CD4-positive, alpha-beta T cell treated with Interleukin-12 subunit alpha and Interleukin-12 subunit beta, for 1 hour (primary cell): ENCODE measurements at places on chromosomes 1 and 21.
A peak's percentile ranks its signal among the peaks of the same experiment; 100 is the strongest.

DNA sequence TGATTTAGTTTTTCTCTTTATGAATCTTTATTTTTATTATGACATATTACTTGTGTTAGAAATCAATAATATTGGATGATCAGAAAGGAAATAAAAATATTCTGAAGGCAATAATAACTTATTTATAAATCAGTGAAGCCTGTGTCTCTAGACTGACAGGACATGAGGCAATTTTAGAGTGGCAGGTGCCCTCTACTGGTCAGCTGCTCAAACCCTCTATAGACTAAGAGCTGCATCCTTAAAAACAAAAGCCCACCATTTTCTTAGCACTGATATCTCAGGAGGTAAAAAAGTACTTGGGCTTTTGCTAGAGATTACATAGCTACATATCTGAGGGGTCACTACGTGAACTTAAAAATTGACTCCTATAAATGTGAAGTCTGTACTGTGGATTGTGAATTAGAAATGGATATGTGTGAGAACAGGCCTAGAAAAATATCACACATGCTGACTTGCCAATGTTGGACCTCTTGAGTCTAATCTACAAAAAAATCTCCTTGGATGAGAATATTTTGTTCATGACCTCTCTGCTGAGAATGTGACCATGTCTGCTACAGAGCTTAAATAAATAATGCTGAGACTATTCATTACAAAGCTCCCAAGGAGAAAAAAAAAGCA lies 597.9 kb upstream of the ADAMTS5 start:
- no peak for DNase-seq

GRCh38 chr1:197149340-197149739 lies 2.9 kb upstream of the ASPM start:
- DNase-seq, result no peak

DNA sequence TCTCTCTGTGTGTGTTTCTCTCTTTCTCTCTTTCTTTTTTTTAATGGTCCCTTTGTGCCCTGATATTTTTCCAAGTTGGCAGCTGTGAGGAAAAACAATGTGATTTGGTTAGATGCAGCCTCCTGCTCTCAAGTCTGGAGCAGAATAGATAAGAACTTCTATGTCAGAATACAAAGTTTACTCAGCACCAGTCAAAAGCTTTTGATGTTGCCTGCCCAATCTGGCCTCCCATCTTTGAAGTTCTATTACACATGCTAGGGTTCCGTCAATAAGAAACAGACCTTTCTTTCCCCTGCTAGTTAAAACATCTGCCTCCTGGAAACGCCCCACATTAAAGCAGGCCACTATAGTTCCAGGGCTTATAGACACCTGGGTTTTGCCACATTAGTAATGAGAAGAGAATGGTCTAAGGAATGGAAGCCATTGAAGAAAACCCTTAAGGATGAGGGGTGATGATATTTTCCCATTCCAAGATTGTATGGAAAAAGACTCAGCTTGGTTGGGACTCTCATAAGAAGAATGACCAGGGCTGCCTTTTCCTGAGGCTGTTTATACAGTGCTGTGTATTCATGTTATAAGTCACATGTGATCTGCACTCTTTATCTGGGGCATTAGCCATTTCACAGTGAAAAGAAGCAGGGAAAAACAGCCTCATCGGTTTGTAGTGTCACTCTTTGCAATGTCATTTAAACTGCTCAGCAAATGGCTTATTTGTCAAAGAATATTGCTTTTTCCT lies 414.7 kb upstream of the PROX1 start:
- DNase-seq, result no peak

GRCh38 chr1:24203404-24203803 lies 16.3 kb upstream of the IFNLR1 start:
- DNase-seq, result no peak

GRCh38 chr1:157202331-157202730 lies 64.1 kb upstream of the ETV3 start:
- DNase-seq, result no peak

DNA sequence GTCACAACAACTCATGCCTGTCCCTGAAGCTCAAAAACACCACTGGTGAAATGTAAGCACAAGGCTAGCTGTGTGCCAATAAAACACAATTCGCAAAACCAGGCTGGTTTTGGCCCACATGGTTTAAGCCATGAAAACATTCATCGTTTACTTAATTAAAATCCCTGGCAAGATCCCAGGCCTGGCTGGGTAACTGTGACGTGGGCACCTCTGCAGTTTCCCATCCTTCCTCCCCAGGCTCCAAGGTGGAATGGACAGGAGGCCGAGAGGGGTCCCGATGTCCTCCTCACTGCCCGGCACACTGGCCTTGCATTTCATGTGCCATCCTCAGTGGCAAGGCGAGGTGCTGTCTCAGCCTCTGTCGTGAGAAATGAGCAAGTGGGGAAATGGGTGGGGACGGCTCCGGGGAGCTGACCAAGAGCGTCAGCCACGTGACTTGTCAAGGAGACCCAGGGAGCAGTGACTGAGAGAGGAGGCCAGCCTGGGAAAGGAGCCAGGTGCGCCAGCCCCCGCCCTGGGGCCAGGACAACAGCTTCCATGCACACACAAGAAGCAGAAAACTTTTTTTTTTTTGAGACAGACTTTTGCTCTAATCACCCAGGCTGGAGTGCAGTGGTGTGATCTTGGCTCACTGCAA lies 153.1 kb upstream of the RAB4A start:
- DNase-seq, result no peak

- no peak for DNase-seq
Measured at GRCh38 chr1:38888423-38889333, 7.3 kb upstream of the GJA9 start.

DNA sequence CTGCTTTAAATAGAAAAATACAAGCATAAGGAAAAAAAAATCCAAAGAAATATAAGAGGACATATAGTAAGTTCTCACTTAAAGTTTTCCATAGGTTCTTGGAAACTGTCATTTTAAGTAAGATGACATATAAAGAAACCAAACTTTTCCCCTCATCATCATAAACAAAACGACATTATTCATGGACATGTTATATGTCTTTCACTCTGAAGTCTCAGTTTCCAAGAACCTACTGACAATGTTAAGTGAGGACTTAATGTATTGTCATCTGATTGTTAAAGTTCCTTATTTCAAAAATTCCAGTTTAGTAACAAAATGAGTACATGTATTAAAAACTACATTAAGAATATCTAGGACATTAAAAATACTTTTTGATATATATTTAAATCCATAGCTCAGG lies 69.6 kb upstream of the GFI1 start:
- DNase-seq, result no peak

- no peak for DNase-seq
Measured at GRCh38 chr1:238621405-238621804, 730.7 kb upstream of the ZP4 start.

GRCh38 chr1:43432907-43433306 lies 20.8 kb downstream of the HYI start:
- DNase-seq, result no peak

DNA sequence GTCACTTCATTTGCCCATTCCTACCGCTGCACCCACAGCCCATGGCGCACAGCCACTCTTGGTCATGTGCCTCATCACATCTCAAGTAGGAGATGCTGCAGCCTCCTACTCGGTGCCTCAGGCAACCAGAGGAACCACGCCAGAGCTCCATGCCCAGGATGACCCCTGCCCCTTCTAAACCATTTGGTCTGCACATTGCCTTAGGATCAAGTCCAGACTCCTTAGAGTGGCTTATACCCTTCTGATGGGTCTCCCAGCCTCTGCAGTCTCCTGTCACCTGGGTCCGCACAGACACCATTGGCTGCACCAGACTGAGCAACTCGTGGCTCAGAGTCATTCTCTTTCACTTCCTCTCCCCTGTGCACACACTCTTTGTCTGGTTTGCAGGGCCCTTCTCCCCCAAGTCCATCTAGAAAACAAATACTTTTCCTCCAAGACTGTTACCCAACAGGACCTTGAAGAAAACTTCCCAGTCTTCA lies 2.2 kb upstream of the ADORA3 start:
- no peak for DNase-seq

GRCh38 chr1:62356257-62356835 lies 37.1 kb upstream of the KANK4 start:
- no peak for DNase-seq

- DNase-seq, result peak; percentile 79
Measured at GRCh38 chr1:157156058-157156541, 17.9 kb upstream of the ETV3 start.

DNA sequence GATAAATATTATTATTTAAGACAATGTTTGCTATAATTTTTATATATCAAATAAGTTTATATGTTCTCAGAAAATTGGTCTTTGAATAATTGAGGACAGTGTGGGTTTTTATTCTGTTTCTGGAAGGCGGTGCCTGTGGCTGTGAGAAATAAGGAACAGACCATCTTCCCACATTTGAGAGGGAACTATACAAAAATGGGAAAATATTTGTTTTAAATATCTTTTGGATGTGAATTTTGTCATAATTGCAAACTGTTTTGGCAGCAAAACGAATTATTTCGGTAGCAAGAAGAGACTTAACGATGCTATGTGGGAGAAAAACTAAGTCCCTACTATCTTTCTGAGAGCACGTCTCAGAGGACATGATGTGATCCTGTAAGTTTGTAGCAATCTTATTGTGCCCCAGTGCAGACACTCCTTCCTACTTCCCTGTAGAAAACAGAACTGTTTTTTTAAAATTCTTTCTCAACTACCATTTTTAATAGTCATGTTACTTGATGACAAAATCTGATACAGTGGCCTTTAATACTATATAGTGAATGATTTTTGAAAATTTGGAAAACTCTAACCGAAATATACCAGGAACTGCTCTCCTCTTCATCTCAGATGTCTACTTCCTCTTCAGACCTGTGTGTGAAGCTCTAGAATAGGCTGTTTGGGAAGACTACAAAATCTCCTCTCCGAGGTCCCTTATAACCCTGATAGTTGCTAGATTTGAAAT lies 25.4 kb downstream of the PTPRC start:
- no peak for DNase-seq

GRCh38 chr21:44933199-44933917 lies 6.5 kb upstream of the SLX9 start:
- no peak for DNase-seq

DNA sequence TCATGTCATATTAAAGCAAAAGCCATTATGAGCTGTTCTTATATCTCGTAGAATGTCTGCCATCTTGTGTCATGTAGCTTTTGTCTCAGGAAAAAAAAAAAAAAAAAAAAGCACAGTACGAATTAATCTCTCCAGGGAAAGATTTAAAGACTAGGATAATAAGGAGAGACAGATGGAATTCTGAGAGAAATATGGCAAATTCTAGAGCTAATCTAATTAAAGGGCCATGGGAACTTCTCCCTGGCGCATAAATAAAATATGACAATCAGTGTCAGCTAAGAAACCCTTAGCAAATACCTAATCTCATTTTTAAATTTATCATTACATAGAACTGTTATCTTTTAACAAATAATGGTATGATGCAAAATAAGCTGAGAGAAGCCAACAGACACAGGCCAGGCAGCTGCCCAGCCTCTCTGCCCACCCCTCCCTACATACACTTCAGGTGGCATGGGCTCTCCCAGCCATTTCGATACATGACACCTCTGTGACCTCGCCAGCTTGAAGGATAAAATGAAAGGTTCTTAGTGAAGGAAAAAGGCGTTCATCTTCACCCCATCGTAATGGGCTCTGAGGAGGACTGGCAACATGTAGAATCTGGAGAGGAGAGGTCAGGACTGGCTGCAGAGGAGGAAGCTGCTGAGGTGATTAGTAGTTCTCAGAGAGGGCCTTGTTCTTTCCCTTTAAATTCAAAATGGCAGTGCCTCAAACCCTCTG lies 39.8 kb downstream of the DISC1 start:
- DNase-seq, result no peak

DNA sequence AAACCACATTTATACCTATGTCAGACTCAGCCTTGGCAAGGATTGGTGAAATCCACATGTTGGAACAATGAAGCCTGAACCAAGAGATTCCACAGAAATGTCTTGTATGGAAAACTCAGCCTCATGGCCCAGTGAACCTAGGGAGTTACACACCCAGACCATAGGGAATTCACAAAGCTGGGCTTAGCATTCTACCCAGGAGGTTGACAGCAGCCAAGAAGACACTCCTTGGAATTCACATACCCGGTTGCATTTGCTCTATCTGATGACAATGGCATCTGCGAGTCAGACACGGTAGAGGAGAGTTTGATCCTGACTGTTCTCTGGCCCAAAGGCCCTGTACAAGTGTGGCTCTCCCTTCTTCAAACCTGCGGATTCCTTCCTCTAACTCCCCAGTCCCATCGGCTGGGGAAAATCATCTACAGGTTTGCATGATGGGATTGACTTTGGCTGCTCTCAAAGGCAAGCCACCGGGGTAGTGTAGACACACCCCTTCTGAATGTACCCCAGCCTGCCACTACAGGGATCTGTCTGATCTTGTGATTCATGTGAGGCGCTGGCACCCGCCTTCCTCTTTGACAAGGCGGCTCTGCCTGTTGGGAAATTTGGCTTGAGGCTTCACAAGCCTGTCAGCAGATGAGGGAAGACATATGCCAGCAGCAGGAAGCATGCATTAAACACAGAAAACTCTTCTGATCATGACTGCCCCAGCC lies 297.3 kb upstream of the KAZN start:
- DNase-seq, result no peak

GRCh38 chr1:27001570-27002360 lies 8.3 kb downstream of the TRNP1 start:
- peak; percentile 36 for DNase-seq

DNA sequence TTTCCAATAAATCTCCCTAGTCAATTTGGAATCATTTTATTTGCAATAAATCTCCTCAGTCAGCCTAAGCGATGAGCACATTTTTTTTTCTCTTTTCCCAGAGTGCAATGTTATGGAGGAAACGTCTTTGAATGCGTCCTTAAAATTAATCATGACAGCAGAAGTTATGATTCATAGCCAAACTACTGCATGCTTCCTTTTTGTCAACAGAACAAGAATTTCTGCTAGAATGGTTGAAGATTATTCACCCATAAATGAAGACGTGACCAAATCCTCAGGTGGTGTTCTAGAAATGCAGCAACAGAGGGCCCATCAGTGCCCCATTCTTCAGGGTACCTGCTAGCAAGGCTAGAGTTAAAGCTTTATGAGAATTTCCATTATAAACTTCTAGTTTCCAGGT lies 407.9 kb upstream of the PKN2 start:
- no peak for DNase-seq

DNA sequence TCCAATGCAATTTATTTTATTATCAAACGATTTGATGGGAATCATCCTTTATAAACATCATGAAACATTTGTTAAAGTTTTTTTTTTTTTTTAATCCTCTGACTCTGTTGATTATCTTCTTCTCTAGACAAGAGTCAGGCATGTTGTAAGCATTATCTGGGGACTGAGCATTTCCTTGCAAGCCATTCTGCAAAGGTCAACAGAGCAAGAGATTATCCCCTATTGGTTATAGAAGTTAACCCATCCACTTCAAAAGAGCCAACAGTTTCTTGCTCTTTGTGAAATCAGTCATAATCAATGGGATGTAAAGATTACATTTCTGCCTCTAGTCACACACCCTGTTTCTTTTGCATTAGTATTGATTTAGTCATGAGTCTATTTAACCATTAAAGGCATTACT lies 368.8 kb upstream of the ADGRL4 start:
- no peak for DNase-seq

- DNase-seq, result no peak
Measured at GRCh38 chr1:211653959-211654496, 21.4 kb downstream of the NEK2 start.

- no peak for DNase-seq
Measured at GRCh38 chr1:117318426-117318825, 48.8 kb upstream of the MAN1A2 start.

GRCh38 chr1:201089596-201089995 lies 22.6 kb downstream of the CACNA1S start:
- DNase-seq, result no peak

- DNase-seq, result no peak
Measured at GRCh38 chr21:29888437-29888836, 51.4 kb downstream of the GRIK1 start.
